ENCODE measurements at places on chromosomes 5 and 9. TPM values are rescaled to one million over a fixed set of nuclear protein-coding genes. Genes with fewer than 3 reads are reported as not detected.

- no peak for DNase-seq
Observed at GRCh38 chr5:180869587-180869986, 8.5 kb upstream of the ZFP62 start.

- no peak for DNase-seq
Observed at GRCh38 chr5:80204808-80205614, 50.8 kb downstream of the SERINC5 start.

Gene CLIC3
- 0.28 TPM for polyA plus RNA-seq

Gene FOXI1
- polyA plus RNA-seq: 7.7 TPM
